ENCODE measurements at places on chromosomes 11 and 22. TPM values are rescaled to one million over a fixed set of nuclear protein-coding genes. Genes with fewer than 3 reads are reported as not detected.

NPTXR gene
- 0.34 TPM for total RNA-seq

TH gene
- not detected for total RNA-seq

P2RY6 gene
- total RNA-seq = 0.05 TPM

HTR3A gene
- total RNA-seq = not detected

LRRC32 gene
- total RNA-seq = 80.8 TPM

WNT11 gene
- not detected for total RNA-seq

SHANK3 gene
- 42.7 TPM for total RNA-seq

OR8G1 gene
- not detected for total RNA-seq

PGA5 gene
- not detected for total RNA-seq

SMTNL1 gene
- not detected for total RNA-seq

TPH1 gene
- total RNA-seq = not detected

SPON1 gene
- 0.17 TPM for total RNA-seq

NUP98 gene
- 110 TPM for total RNA-seq

Measured in dermis blood vessel endothelial cell (primary cell).